ENCODE measurements at places on chromosomes 2 and 18. TPM values are rescaled to one million over a fixed set of nuclear protein-coding genes. Genes with fewer than 3 reads are reported as not detected.

- no peak for DNase-seq
Measured at GRCh38 chr18:59606193-59607077, 90.8 kb downstream of the CCBE1 start.

DNA sequence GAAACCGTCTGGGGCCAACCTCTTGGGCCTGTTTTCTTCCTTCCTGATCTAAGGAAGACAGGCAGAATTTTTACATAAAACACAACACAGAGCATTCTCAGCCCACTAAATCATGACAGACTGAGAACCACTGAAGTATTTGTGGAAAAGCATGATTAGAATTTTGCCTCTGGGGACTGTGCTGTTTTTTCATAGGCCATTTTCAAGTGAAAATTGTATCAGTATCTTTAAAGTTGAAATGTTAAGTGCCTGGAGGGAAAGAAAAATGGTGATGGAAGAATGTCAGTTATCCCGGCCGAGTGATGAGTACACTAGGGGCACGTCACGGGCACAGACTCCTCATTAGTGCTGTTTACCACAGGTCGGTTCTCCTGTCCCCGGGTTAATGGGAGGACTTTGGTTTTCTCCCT is 36.9 kb downstream of the EHD3 start:
- no peak for DNase-seq

DNA sequence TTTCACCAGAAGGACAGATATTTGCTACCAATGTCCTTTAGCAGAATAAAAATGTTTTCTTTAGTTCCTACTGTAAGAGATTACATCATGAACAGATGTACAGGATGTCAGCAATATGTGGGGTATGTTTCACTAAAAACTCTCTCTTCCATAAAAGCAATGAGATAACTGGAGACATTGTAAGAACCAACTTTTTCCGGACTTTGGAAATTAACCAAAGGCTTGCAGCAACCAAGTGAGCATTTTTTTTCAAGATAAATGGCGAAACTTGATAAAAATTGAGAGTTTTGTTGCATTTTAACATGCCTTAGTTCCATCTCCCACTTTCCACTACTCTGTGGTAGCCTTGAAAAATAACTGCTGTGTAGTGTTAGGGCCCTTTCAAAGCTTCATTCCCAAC is 429.8 kb upstream of the CDH2 start:
- no peak for DNase-seq

DNA sequence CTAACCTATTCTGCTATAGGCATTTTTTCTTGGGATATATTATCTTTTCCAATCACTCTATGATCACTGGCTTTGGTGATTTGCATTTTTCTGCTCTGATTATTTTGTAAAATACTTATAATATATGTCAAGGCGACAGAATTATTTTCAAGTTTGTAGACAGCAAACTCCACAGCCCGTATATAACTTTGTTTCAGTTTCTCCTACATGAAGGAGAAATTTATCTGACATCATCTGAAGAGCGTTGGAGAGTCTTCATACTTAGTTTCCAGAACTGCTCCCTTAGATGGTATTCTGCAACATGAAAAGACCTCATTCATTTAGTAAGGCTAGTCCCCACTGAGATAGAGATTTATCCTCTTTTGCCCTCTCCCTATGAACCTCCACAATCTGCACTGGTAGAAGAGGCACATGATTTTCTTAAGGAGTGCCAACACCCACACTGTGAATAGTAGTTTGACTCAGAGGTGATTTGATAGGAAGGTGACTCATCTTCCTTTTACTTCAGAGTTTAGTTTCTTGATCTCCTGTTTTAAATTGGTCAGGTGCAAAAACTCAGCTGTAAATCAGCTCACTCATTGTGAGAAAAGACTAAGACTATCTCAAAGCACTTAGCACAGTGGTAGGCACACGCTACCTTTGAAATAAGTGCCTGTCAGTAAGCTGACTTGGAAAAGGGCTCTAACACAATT is 1848.6 kb upstream of the CELF4 start:
- DNase-seq = no peak

DNA sequence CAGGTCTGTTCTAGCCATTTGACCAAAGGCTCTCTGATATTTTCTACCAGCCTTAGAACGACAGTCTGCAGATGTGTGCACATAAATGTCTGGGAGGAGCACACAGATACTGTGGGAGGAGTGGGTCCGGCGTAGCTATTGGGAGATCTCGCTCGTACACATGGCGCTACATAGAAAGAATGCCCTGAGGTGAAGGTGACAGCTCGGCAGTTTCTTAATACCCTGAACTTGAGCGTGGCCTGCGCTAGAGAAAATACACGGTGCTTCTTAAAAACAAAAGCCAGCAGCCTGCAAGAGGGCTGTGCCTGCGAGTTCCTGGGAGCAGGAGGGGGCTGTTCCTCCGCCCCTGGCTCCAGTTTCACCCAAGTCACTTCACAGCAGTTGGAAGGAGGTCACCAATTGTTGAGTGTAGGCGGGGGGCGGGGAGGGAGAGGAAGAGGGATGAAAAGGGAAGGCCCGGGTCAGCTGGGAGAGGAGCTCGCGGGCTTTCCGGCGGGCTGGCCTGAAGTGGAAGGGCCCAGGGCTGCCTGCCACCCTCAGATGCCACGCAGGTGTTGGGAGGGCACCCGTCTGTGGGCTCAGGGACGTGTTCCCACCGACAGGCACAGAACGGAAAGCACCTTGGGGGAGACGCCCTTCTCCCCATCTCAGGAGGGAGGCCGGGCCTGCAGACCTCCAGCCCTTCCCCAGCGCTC is 124.7 kb upstream of the ZNF516 start:
- peak; percentile 78 for DNase-seq

- no peak for DNase-seq
Measured at GRCh38 chr18:48953104-48953706, 2.4 kb upstream of the SMAD7 start.

SH3RF3 gene
- 0.28 TPM for total RNA-seq

DNA sequence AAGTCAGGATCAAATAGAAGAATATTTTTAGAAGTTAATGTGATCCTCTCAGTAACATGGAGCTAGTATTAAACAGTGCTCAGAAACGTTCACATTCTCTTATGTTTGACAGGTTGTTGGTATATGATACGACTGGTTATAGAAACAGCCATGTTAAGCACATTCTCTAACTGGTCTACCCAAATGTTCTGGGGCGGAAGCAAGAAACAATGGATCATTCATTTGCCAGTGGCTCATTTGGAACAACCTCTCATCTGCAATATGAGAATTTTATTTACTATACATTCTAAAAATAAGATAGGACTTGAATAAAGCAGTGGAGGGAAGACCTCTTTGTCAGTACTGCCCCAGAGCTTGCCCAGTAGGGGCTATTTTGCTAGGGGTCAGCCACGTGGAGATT is 167.1 kb upstream of the FAM98A start:
- no peak for DNase-seq
